Fibroblast of skin of right biceps (primary cell): ENCODE measurements at places on chromosomes 11 and 22.

- no peak for DNase-seq
Observed at GRCh38 chr11:1323774-1324173, 14.3 kb upstream of the TOLLIP start.

DNA sequence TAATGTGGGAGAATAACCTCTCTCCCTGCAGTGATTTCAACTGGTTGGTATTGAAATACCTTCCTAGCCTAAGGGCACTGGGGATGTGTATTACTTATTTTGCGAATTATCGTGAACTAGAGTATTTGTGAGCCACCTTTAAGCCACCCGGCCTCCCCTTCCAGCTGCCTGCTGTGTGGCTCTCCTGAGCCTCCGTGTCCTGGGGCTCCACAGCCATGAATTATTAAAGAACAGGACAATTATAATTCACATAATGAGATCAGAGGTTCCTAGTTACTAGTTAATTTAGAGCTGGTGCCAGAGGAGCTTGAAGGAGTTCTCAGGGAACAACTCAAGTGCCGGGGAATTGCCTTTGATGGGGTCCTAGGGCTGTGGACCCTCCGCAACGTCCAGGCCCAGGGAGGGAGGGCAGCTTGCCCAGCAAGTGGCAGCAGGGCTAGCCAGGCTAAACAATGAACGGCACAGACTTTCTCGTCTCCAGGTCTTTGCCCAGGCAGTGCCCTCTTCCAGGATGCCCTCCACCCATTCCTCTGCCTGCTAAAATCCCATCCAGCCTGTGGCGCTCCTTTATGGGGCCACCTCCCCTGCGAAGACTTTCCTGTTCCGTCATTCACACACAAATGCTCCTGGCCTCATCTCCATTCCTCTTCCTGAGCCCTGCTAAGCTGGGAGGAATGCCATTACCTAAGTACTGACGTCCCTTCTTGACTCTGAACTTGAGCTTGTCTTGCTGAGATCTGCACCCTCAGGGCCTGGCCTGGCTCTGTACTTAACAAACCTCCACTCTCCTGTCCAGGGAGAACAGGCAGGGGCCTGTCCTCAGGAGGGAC is 91.5 kb downstream of the RTL6 start:
- no peak for DNase-seq

DNA sequence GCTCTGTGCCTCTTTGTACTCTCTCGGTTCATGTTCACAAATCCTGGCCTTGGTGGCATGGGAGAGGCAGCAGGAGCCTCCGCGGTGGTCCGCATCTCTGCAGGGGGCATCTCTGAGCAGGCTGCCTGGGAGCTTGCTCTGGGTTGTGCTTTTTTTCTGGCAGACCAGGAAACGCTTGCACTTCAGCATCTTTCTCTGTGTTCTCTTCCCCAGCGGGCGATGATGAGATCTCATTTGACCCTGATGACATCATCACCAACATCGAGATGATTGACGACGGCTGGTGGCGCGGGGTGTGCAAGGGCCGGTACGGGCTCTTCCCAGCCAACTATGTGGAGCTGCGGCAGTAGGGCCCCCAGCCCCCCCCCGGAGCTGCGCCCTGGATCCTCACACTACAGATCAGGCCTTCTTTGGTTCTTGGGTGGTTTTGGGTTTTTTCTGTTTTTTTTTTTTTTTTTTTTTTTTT is 36.5 kb downstream of the CTTN start:
- DNase-seq, result no peak

- no peak for DNase-seq
Observed at GRCh38 chr11:17750013-17750800, 15.6 kb downstream of the KCNC1 start.

DNA sequence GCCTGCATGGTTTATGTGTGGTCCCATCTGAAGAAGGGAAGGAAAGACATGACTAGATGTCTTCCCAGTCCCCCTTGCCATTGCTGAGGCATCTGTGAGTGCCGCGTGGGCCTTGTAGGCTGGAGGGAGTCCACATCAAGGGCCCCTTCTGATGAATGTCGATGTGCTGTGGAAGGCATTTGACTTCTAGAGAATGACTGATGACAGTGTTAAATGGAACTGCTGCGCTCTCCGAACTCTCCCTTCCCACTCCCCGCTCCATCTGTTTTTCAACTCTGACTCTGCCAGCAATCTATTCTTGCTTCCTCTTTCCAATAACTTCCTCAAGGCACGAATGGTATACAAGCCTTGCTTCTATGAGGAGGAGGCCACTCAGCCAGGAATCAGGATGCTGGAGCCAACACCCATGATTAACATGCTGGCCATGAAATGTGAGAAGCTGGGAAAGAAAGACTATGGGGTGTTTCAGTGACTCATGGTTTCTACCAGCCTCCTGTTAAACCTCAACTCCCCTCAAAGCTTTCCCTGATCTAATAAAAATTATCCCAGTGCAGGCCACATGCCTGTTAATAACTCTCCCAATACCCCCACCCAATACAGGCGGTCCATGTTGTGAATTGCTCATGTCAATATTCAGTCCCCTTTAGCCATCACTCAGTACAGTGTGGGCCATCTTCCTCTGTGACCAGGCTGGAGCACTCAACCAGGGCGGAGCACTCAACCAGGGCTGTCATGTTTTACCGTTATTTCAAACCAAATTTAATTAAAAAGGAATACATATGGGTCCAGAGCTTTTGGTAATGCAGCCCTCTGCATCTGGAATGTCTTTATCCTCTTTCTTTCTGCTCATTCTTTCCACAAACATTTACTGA is 46.4 kb upstream of the TBCEL start:
- DNase-seq, result peak; percentile 45

GRCh38 chr11:61162092-61162941 is 1.1 kb upstream of the VPS37C start:
- peak; percentile 56 for DNase-seq

GRCh38 chr22:21672107-21672629 is 6.4 kb downstream of the PPIL2 start:
- no peak for DNase-seq

- DNase-seq, result peak; percentile 100
Observed at GRCh38 chr11:66970807-66971442, 4.2 kb upstream of the C11orf86 start.

DNA sequence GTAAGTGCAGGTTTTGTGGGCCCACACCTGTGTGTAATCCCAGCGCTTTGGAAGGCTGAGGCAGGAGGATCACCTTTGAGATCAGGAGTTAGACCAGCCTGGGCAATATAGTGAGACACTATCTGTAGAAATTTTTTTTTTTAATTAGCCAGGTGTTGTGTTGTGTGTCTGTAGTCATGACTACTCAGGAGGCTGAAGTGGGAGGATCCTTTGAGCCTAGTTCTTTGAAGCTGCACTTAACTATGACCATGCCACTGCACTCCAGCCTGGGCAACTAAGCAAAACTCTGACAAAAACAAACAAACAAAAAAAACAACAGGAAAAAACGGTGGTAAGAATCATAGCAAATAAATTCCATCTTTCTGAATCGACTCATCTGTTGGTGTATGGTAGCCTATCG is 268.6 kb upstream of the PDGFD start:
- no peak for DNase-seq

DNA sequence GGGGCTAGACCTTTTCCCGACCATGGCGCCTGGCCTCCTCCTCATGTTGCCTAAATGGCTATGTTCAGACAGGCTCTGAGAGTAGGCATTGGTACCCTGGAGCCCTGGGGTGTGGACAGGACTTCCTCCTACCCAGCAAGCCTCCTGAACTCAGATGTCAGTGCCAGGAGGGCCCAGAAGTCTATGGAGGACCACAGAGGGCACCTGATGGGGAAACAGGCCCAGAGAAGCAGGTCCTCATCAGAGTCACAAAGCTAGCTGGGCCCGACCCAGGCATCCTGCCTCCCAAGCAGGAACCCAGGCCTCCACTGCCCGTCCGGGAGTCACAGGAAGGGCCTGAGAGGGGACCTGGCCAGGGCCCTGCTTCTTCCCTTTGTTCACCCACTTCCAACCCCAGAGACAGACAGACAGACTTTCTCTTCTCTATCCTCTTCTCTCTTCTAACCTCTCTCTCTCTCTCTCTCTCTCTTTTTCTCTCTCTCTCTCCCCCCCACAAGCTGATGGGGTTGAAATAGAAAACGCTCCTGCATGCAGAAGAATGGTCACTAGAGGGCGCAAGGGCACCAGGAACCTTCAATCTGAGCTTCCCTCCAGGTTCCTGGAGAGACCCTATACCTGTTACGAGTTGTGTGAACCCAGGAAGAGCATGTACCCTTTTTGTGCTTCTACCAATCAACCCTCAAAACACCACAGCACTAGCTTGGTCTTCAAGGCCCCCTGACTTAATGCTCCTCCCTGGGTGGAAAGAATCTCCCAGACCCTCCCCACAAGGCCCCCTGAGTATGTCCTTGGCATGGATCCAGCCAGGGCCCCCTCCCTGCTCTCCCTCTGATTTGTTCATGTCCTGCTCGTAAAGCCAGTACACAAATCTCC is 27.1 kb downstream of the ARAP1 start:
- peak; percentile 78 for DNase-seq

DNA sequence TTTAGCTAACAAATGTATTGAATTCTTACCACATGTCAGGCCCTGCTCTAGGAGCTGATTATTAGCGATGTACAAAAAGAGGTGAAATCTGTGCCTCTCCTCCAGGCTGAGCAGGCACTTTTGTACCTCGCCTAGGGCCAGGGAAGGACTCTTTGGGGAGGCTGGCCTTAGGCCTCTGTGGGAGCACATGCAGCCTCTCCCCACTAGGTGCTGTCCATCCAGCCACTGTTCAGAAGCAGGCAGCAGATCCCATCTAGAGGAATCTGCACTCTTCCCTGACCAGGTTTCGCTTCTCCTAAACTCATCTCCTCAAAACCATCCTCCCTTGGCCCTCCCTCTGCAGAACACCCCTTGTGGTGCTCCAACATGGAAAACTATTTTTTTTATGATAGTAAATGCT is 51.9 kb upstream of the WT1 start:
- no peak for DNase-seq

GRCh38 chr22:25760848-25761595 is 19.0 kb downstream of the MYO18B start:
- DNase-seq, result no peak

DNA sequence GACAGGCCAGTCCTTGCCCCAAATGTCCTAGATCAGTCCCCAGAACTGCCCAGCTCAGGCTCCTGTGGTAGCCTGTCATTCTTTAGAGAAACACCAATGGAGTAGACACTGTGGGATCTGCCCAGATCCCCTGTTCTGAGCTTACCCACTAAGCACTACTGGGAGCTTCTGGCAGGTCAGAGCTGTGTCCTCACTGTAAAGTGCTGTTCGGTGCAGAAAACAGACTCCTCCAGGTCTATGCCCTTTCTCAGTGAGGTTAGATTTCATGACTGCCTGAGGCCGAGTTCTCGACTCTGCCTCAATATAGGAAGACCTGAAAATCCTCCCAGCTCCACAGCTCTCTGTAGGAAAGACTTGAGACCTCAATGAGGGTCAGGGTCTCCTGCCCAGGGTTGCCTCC is 67.5 kb upstream of the IGLL5 start:
- no peak for DNase-seq

DNA sequence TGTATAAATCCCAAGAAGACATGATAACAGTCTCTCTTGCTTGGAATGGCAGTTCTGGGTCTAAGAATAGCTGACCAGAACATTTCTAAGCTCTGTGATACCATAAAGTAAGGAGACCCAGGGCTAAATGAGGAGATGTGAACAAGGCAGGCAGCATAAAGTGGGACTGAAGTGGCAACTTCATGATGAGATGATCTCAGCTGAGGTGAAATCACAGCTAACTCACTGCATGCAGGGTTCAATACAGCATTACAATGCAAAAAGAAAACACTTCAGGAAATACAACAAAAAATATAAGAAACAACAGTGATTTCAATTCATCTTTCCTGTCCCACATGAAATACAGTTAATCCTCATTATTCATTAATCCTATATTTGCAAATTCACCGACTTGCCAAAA is 44.6 kb downstream of the MRE11 start:
- no peak for DNase-seq

- DNase-seq, result no peak
Observed at GRCh38 chr11:36103933-36104530, 160.2 kb downstream of the LDLRAD3 start.

- DNase-seq, result peak; percentile 18
Observed at GRCh38 chr11:107785401-107785800, 73.2 kb downstream of the SLC35F2 start.

GRCh38 chr11:86091566-86091965 is 22.7 kb upstream of the PICALM start:
- peak; percentile 69 for DNase-seq

GRCh38 chr11:79543101-79543500 is 102.3 kb upstream of the TENM4 start:
- no peak for DNase-seq

- DNase-seq, result no peak
Observed at GRCh38 chr11:39304586-39304985, 2154.9 kb downstream of the LRRC4C start.

DNA sequence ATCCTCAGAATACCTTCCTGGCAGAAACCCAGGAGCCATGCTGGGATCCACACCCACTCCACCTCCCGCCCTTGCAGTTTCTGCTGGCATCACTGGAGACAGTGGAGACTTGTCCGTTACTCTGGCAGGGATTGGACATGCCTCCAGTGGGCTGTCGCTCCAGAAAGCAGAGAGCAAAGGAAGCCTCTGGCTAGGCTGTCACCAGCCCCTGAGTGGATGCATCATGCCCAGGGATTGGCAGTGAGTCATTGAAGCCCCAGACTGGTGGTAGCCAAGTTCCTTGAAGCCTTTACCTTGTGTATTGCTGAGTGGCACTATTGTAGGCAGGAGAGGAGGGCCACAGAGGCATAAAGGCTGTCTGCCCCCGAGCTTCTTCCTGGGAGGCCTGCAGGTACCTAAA is 34.8 kb upstream of the E2F8 start:
- peak; percentile 5 for DNase-seq

DNA sequence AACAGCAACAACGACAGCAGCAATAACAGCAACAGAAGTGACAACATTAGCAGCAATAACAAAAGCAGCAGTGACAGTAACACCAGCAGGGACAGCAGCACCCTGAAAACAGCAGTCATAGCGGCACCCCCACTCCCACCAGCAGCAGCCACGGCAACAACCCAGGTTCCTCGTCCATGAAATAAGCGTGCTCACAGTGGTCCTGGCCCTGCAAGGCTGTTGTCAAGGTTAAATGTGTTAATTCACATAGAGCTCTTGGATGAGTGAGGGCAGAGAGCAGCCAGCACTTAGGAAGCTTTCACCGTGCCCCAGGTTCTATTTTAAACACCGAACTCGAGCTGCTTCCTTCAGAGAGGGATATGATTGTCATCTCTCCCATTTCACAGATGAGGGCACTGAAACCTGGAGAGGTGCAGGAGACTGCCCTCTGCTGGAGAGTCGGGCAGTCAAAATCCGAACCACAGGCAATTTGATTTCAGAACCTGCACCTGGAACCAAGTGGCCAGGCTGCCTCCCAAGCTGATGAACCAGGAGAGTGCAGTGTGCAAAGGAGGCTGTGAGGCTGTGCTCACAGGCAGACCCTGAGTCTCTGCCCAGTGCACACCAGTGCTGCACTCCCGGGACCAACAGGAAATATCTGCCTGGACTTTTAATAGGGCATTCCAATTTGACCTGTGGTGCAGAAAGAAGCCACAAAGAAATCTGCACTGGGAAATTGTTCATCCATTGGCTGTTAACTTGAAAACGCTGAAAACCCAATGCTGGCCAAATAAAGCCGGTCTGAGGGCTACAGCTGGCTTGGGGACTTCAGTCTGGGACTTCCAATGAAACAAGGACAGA is 22.9 kb upstream of the FGF3 start:
- peak; percentile 6 for DNase-seq

- no peak for DNase-seq
Observed at GRCh38 chr11:14803846-14804245, 88.2 kb downstream of the CYP2R1 start.

GRCh38 chr11:92506809-92507336 is 282.3 kb downstream of the FAT3 start:
- no peak for DNase-seq
